ENCODE measurements at places on chromosomes 11 and 22. TPM values are rescaled to one million over a fixed set of nuclear protein-coding genes. Genes with fewer than 3 reads are reported as not detected.

- no peak for DNase-seq
Measured at GRCh38 chr11:111322534-111322933, 24.2 kb downstream of the POU2AF3 start.

DNA sequence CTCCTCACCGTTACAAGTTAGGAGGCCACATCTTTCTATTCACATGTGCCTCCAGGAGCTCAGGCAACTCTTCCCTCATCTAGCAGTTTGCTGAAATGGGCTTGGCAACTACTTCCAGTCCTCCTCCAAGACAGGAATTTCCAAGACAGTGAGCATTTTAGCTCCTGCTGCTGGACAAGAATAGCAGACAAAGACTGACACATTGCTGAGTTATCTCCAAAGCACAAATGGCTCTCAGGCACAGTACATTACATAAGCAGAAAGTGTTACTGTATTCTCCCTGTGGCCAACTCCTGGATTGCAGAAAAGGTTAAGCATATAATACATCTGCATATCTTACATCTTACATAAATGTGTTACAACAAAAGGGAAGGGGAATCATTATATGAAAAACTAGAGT, 83.2 kb upstream of the POU2AF2 start:
- no peak for DNase-seq

DNA sequence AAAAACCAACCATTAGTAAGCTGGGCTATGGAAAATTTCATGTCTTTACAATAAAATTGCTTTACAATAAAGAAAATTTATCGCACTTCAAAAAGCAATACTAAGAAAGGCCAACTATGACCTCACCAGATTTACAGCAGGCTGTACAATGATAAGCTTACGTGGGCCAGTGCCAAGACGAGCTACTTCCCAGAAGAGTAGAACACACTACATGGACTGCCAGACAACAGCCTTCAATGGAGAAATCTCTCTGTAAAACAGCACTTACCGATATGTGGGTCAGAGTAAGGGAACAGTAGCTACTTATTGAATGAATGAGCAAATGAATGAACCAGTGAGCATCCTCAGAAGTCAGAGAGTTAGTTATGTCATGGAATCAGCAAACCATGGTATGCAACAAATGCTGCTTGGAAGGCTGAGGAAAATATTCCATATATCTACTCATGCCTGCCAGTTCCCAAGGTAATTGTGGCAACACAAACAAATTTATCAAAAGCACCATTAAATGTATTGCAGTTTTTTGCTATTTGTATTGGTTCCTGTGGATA, 74.4 kb downstream of the SLC36A4 start:
- no peak for DNase-seq

GRCh38 chr11:76791861-76792260, 8.7 kb downstream of the TSKU start:
- DNase-seq: no peak

- DNase-seq: no peak
Measured at GRCh38 chr11:76033699-76034098, 172.6 kb downstream of the WNT11 start.

- peak; percentile 15 for DNase-seq
Measured at GRCh38 chr22:45583504-45583903, 80.8 kb downstream of the FBLN1 start.

DNA sequence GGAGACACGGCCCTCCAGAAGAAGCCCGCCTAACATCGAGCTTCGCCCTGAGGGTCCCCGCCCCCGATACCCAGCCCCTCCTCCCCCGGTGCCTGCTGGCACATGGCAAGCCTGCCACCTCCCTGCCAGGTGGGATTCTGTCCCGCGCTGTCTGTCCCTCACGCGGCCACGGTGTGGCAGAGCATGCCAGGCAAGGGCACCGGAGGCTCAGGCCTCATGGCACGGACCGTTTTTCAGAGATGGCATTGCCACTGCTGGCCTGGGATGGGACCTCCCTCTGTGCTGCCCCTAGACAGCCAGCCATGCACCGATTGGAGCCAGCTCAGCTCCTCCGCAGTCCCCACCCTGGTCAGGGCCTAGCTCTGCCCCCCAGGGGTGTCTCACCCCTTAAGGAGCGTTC, 19.4 kb downstream of the MRPL23 start:
- no peak for DNase-seq

DNA sequence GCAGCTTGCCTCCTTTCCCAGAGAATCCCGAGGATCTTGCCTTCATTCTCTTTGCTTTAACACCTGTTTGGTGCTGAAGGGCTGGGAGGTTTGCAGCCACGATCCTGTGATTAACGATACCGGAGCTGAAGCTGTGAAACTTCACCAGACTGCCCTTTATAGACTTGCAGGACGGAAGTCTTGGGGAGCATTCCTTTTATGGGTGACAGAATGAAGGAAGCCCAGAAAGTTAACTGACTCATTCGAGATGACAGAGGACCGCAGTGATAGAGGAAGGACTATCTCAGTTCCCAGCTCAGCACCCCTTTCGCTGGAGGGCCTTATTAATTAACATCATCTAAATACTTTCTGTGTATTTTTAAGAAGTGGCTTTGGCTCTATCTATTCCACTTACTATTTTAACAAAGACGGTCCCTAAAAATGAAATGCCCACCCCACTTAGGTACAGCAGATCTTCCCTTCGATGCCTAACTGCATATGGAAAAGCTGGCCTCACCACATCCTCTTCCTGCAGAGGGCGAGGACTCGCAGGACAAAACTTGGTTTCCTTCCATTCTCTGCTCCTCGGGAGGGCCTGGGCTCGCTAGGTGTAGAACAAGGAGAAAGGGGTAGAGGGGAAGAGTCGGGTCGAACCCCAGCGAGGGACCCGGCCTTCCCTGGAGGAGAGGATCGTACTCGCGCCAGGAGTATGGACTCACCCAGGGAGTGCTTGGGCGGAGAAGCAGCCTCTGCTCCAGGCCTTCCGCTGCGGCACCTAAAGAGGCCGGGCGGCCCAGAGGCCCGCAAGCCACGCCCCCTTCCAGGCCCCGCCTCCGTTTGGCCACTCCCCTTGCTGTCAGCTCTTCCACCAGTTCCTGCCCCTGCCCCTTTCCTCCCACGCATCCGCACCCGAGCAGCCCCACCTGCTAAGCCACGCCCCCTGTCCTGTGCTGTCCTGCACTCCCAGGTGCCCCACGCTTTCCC, 30.7 kb upstream of the USP47 start:
- no peak for DNase-seq

GRCh38 chr11:101441747-101442146, 142.1 kb downstream of the TRPC6 start:
- no peak for DNase-seq

TKFC gene
- 72.4 TPM for total RNA-seq
